ENCODE measurements at places on chromosomes 4 and X. TPM values are rescaled to one million over a fixed set of nuclear protein-coding genes. Genes with fewer than 3 reads are reported as not detected.

ASMT gene
- total RNA-seq: not detected

TENM3 gene
- total RNA-seq: 127 TPM

FOXR2 gene
- total RNA-seq: not detected

RHOXF2B gene
- not detected for total RNA-seq

NUP62CL gene
- total RNA-seq: not detected

SPANXN4 gene
- total RNA-seq: not detected

GRCh38 chr4:128596115-128596514, 213.4 kb upstream of the JADE1 start:
- no peak for DNase-seq

- no peak for DNase-seq
These were observed 243.7 kb upstream of the DIAPH2 start for GRCh38 chrX:96440941-96441340.

- no peak for DNase-seq
These were observed 402.2 kb upstream of the FGF13 start for GRCh38 chrX:139113708-139114107.

- DNase-seq: peak; percentile 10
These were observed 130.5 kb downstream of the ANK2 start for GRCh38 chr4:113179996-113180395.

- DNase-seq: peak; percentile 7
These were observed 261.8 kb downstream of the KCTD8 start for GRCh38 chr4:44186850-44187246.

DNA sequence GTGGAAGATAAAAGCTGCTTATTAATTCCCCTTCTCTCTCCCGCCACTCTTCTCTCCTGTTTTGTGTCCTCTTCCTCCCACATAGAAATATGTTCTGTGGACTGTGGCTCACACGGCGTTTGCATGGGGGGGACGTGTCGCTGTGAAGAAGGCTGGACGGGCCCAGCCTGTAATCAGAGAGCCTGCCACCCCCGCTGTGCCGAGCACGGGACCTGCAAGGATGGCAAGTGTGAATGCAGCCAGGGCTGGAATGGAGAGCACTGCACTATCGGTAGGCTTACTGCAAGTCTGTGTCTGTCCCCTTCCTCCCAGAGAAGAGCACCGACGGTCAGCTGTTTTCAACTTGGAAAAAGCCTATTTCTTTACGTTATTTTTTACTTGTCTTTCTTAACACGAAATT, 229.1 kb downstream of the DCTD start:
- no peak for DNase-seq

- no peak for DNase-seq
These were observed 156.5 kb upstream of the ARHGAP24 start for GRCh38 chr4:85318415-85318814.

DNA sequence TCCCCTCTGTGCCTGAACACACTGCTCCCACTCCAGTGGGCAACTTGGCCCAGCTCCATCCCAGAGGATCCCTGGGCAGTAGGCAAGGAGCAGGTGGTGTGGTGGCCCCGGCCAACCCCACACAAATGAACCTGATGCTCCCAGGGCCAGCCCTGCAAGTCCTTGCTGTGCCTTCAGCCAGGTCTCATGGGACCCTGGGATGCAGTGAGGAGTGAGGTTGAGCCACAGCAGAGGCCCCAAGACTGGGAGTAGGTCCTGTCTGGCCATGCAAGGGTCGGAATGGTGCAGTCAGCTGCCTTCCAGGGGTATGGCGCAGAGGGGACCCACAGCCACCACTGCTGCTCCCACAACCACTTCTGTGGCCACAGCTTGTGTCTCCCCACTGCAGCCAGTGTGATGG, 234.5 kb upstream of the DKK2 start:
- no peak for DNase-seq

- DNase-seq: no peak
These were observed 795.3 kb upstream of the AADAT start for GRCh38 chr4:170884969-170885570.

- no peak for DNase-seq
These were observed 24.0 kb downstream of the BTC start for GRCh38 chr4:74770226-74770910.

DNA sequence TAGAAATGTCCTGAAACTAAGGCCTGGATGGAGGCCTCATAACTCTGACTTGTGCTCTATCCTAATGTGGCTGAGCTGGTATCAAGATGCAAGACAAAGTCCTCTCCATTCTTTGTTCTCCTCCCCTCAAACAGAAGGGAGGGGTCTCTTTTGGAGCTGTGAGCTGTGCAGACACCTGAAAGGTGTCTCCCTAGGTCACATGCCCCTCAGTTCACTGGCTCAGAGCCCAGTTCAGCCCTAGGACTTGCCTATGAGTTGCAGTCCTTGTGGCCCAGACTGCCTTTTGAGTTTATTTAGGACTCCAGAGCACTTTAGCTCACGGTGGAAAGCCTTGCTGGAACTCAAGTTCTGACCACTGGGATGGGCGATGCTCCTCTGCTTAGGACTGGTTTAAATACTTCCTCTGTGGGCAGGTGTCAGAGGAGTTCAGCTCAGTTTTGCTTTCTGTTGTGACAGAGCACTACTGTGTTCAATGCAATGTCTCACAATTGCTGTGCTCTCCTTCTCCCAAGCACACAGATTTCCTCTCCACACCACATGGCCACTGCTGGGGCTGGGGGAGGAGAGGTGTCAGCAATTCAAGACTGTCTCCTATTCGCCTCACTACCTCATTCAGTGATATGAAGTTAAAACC, 84.8 kb upstream of the ZNF827 start:
- DNase-seq: no peak

GRCh38 chr4:143606480-143606879, 93.0 kb downstream of the SMARCA5 start:
- DNase-seq: no peak

- DNase-seq: no peak
These were observed 18.3 kb downstream of the C4orf50 start for GRCh38 chr4:5999830-6000365.

DNA sequence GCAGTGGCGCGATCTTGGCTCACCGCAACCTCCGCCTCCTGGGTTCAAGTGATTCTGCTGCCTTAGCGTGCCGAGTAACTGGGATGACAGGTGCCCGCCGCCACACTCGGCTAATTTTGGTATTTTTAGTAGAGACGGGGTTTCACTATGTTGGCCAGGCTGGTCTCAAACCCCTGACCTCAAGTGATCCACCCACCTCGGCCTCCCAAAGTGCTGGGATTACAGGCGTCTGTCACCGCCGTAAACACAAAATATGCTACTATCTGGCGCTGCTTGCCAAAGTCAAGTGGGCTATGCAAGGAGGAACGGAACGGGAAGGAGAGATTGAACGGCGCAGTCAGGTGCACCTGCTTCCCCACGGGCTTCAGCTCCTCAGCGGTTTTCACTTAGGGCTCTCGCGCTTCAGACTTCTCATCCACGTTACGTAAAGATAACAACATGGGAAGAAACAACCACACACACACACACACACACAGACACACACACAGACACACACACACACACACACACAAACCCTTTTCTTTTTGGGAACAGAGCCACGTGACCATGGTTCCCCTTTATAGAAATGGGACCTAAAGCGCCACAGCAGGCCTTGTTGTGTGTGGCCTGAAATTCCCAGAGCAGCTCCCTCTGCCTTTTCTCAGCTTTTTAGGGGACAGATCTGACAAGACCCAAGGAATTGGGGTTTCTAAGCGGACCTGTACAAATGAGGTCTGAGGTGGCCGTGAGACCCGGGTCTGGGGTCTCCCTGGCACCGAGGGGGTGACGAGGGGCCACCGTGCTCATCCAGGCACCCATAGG, 1.5 kb downstream of the P2RY8 start:
- no peak for DNase-seq

- DNase-seq: peak; percentile 93
These were observed 112.0 kb downstream of the SHROOM3 start for GRCh38 chr4:76546759-76547742.

DNA sequence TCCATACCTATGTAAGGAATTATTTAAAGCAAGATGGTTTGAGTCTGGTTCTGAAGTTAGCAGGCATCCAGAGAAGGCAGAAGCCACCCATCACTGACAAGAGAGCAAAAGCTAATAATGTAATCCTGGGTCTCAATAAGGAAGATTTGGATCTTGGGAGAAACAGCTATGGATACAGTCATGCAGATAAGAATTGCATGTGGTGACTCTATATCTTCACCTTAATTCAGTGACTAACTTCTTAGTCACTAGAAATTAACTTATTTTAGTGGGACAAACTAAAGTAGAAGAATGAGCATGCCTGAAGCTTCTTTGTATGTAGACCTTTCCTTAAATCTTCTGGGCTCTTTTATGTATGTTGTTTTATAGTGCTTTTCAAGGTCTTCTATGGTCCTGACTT, 66.6 kb downstream of the ATP10D start:
- DNase-seq: peak; percentile 81
